ENCODE measurements at places on chromosomes 5 and 9.

DNA sequence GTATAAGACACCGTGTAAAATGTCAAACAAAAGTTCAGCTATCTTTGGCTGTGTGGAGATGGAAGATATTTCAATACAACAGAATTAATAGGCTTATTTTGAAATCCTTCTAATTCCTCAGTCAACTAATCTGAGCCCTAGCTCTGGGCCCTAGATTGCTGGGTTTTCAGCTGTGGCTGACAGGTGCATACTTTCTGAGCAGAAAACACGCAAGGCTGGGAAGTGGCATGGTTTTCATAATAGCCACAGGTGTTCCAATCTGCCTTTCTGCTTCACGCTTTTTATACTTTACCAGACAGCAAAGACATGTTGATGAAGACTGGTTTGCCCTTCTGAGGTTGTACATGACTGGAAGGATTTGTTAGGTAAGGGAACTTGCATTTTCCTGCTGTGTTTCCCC lies 20.7 kb upstream of the XPA start:
- no peak for DNase-seq

DNA sequence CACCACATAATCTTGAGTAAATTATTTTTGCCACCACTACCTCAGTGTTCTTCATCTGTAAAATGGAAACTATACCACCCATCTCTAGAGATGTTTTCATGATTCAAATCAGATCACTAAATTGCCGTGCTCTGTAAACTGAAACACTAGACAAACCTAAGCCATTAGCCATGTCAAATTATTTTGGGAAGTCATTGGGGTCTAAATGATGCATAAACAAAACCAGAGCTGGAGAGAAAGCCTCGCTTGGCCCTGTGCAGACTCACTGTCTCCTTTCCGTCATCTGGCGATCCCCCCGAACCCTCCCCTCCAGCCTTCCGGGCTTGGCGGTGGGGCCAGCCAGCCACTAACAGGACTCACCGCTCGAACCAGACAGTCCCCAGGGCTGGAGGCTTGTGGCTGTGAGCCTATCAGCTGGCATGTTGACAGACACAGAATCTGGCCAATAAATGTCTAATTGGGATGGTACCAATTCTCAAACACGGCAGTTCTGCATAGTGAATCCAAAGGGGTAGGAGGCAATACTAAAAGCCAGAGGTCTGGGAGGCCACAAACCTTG lies 256.5 kb downstream of the SEC61B start:
- DNase-seq, result no peak

- DNase-seq, result no peak
Measured at GRCh38 chr9:37413311-37413710, 9.2 kb upstream of the GRHPR start.

GRCh38 chr5:96503501-96504236 lies 70.6 kb upstream of the PCSK1 start:
- peak; percentile 50 for DNase-seq

DNA sequence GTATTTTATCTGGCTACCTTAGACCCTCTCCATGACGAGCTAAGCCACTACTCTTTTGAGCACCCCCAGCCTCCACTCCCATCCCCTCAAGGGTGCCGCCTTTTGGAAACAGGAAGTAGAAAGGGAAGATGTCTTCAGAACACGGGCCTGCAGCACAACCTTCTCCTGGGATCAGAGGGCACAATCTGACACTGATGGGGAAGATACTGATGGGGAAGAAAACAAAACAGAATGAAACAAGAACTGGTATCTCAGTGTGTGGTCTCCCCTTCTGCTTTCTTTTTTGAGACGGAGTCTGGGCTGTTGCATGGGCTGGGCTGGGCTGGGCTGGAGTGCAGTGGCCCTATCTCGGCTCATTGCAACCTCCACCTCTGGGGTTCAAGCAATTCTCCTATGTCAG lies 539.7 kb upstream of the DAP start:
- no peak for DNase-seq

DNA sequence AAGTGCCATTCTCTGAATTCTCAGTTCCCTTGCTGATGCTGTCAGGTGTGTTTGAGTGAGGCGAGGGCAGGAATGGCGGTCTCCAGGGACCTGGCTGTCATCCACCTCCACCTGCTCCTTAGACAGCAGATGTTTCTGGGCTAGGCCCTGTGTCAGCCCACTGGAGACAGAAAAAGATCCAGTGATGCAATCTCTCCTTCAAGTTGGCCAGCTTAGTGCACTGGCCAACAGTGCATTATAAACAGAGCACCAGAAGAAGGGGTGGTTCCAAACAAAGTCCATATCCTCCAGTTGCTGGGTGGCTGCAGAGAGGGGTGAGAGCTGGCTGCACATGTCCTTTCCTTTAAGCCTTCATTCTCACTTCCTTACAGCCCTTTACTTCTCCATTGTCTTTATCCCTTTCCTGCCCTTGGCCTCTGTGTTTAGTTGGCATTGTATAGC lies 26.5 kb downstream of the NANS start:
- no peak for DNase-seq

DNA sequence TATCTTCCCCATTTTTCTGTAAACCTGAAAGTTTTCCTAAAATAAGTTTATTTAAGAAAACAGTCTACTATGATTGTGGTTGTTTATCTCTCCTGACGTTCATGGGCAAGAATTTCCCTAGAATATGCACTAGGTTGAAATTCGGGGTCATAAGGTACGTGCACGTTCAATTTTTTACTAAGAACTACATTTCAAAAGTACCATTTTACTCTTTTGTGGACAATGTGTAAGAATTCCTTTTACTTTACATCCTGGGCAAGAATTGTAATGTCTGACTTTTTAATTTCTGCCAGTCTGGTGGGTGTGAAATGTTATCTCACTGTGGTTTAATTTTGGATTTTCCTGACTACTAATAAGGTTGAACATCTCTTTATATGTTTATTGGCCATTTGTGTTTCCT lies 12.4 kb downstream of the IL5 start:
- DNase-seq, result no peak

DNA sequence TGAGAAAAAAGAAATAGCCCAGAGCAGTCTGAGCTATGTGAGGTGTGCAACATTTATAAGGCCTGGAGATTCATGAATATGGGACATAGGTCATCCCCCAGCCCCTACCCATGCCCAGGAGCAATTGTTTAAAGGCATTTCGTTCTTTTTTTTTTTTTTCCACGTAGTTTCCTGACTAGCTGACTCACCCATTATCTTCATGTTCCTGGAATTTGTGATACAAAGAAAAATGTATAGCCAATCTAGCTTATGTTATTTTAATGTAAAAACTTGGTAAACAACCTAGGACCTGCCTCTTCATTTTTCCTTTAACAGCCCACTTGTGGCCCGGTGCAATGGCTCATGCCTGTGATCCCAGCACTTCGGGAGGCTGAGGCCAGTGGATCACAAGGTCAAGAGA lies 81.3 kb downstream of the OSTF1 start:
- DNase-seq, result no peak

- DNase-seq, result no peak
Measured at GRCh38 chr5:167295681-167296005, 995.8 kb upstream of the WWC1 start.

DNA sequence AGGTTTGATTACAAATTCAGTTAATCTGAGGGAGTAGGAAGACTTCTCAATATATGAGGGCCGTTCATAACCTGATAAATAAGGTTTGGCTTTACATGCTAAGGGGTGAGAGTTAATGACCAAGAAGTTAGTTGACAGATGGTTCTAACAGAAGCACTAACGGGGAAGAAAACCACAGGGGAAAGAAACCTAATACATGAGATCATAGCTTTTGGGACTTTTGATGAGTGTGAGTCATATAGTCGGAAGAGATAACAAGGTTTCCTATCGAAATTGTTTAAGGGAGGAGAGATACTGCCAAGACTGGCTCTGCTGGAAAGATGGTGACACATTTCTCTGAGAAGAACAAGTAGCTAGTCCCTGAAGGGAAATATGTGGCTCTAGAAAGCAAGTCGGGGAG lies 140.1 kb downstream of the COX7C start:
- no peak for DNase-seq

- no peak for DNase-seq
Measured at GRCh38 chr5:168176251-168176650, 115.2 kb upstream of the WWC1 start.
